Esophagus muscularis mucosa (tissue), 4 donors: ENCODE measurements at places on chromosomes 3 and 15. TPM values are rescaled to one million over a fixed set of nuclear protein-coding genes. Genes with fewer than 3 reads are reported as not detected.

DNA sequence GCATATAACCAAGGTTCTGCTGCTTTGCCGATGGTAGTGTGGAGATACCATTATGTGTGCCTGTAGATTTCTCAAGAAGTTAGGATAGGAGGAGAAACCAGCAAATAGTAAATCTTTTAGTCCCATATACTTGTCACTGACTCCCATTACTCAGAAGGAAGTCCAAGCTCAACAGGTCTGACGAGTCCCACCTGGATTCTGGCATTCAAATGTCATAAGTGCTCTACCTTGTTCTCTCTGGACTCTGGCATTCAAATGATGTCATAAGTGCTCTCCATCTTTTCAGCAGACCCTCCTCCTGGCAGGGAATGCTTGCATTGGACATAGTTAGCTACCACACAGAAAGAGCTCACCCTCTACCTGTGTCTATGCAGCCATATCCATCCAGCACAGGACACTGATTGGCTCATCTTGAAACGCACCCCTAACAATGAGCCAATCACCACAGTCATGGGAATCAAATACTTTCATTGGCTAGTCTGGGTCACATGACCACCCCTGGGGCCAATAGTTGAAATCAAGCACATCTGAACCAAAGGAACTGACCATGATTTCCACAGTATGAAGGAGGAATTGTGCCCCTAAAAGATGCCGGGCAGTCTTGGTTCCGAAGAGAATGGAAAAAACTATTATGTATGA, 205.0 kb upstream of the ADAMTS9 start:
- H3K4me3 ChIP-seq, result no peak overlapping the region
- H3K27ac ChIP-seq, result no peak overlapping the region
- DNase-seq, result no peak
- peaks cover 44% of the 10 kb centered on the region for H3K4me1 ChIP-seq

GRCh38 chr3:58163234-58163633, 47.5 kb downstream of the DNASE1L3 start:
- H3K36me3 ChIP-seq, result peaks cover 29% of the 10 kb centered on the region
- H3K4me3 ChIP-seq, result no peak overlapping the region
- H3K27me3 ChIP-seq, result no peaks in the 10 kb centered on the region
- H3K4me1 ChIP-seq, result peaks cover 64% of the 10 kb centered on the region
- DNase-seq, result no peak

PSTPIP1 gene
- total RNA-seq, result 7.7 TPM

- H3K4me3 ChIP-seq, result no peak overlapping the region
- peaks cover 65% of the 10 kb centered on the region for H3K4me1 ChIP-seq
- H3K27ac ChIP-seq, result peak overlapping the region; percentile 88
- peak; percentile 94 for DNase-seq
Measured at GRCh38 chr3:123328851-123329635, 119.8 kb downstream of the ADCY5 start.

- no peak overlapping the region for H3K27ac ChIP-seq
- no peaks in the 10 kb centered on the region for H3K27me3 ChIP-seq
- no peak overlapping the region for H3K4me3 ChIP-seq
Measured at GRCh38 chr3:99013777-99014315, 112.4 kb upstream of the DCBLD2 start.

GRCh38 chr3:183385698-183386613, 42.5 kb downstream of the MCF2L2 start:
- no peak overlapping the region for H3K4me3 ChIP-seq
- no peaks in the 10 kb centered on the region for H3K36me3 ChIP-seq
- H3K4me1 ChIP-seq, result no peaks in the 10 kb centered on the region
- no peak for DNase-seq
- no peak overlapping the region for H3K27ac ChIP-seq

DNA sequence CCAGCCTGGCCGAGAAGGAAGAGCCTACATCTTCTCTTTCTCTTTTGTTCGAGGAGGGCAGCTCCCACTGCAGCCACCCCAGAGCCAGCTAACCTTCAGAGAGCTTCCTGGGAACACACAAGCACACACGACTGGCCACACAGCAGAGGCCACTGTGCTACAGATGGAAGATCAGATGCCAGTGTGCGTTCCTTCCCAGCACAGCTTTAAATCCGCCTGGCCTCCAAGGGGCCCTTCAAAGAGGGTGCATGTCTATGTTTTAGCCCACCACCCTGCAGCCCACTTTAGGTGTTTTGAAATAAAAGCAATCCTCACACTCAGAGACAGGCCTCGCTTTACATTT, 12.4 kb downstream of the ALDH1A3 start:
- no peak overlapping the region for H3K4me3 ChIP-seq
- DNase-seq, result no peak
- H3K27me3 ChIP-seq, result peaks cover 37% of the 10 kb centered on the region
- peaks cover 8% of the 10 kb centered on the region for H3K36me3 ChIP-seq
- peaks cover 3% of the 10 kb centered on the region for H3K4me1 ChIP-seq

DNA sequence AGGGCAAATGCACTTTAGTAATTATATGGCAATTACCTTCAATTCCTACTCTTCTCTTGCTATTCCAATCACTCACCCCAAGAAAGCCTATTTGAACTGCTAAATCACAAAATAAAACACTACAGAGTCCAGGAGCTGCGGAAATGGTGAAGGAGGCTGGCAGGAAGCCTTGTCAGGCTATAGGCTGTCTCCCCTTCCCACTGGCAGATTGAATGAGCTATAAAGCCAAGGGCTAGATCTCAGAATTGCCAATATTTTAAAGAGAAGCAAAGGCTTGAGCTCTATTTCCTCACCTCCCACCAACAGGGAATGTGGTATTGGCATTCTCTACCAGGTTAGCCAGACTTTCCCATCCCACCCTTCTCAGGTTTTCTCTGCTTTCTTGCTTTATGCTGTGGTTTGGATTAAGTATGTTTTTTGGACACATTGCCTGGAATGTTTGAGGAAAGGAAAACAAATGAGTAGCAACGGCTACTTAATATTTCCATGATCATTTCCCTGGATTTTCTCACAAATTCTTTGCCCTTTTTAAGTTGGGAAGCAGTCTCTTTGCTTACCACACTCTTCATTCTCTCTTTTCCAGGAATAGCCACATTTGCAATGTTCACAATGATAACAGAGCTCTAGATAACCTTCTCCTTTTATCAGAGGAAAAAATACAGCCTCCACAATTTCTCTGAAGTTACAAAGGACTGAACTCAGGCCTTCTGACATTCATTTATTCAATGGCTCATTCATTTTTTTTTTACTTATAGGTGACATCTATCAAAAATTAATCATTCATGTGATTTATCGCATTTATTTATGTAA, 1125.4 kb downstream of the ROBO1 start:
- no peak for DNase-seq
- peaks cover 4% of the 10 kb centered on the region for H3K4me1 ChIP-seq
- H3K36me3 ChIP-seq, result peaks cover 3% of the 10 kb centered on the region
- no peak overlapping the region for H3K4me3 ChIP-seq

RBSN gene
- 38.6 TPM for total RNA-seq

- H3K4me3 ChIP-seq, result no peak overlapping the region
- H3K4me1 ChIP-seq, result peaks cover 6% of the 10 kb centered on the region
- no peak for DNase-seq
- no peak overlapping the region for H3K27ac ChIP-seq
Measured at GRCh38 chr3:185986198-185986777, 48.5 kb upstream of the TRA2B start.

PLSCR2 gene
- total RNA-seq, result not detected

ZNF660 gene
- total RNA-seq, result 2.7 TPM
